Fibroblast of mammary gland (primary cell): ENCODE measurements at places on chromosomes 5 and 9.

DNA sequence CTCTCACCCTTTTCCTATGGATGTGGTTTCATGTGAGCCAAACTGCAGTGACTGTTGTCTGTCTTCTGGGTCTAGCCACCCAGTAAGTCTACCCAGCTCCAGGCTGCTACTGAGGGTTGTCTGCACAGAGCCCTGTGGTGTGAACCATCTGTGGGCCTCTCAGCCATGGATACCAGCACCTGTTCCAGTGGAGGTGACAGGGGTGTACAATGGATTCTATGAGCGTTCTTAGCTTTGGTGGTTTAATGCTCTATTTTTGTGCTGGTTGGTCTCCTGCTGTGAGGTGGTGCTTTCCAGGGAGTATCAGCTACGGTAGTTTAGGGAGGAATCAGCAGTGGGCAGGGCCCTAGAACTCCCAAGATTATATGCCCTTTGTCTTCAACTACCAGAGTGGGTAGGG, 186.7 kb downstream of the NR2F1-AS1 start:
- DNase-seq = no peak

- no peak for DNase-seq
These were observed 7.2 kb downstream of the GABBR2 start for GRCh38 chr9:98701576-98701975.

DNA sequence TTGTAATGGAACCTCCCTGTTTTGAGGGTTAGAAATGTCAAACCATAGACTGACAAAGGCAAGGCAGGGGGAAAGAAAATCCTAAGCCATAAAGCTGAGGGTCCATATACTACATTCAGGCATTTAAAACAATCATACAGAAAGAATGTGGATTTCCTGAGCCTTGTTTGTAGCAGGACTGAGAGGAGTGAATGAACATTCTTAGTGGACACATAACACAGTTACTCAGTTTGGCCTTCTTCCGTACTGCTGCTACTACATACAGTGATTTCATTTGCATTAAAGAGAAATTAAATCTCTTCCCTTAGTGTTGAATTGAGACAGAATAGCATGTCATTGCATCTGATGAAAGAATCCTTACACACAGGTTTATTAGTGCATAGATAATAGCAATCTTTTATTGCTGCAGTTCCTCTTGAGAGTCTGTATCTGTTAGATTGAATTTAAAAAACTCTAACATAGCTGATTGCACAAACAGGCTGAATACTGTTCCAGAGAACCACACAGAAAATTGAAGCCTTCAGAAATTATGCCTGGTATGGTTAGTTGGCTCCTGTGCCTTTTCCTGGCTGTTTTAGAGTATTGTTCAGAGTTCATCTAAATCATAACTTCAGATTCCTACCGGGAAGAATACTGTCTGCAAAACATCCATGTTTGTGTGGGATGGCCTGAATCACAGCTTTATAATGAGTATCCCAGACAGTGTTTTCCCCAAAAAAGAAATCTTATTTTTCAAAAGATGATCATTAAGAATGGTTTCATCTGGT, 2.0 kb upstream of the MTX3 start:
- DNase-seq = no peak

DNA sequence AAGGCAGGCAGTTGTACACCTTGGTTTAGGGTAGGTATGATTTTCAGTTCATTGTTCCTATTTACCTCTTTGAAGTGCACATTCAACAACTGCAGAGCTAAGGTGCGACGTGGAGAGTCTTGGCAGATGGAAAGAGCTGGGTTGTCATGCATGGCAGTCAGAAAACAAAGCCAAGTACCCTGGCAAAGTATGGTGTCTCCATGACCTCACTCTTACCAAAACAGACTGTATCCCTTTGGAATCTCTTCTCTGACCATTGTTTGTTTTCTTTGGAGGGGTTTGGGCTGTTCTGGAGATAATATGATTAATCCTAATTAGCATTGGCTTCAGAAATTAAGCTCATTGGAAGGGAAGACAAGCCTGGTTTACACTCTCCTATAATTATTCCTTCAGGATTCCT, 665.7 kb downstream of the DNAH5 start:
- DNase-seq = no peak

GRCh38 chr5:127746756-127747155, 43.6 kb downstream of the CCDC192 start:
- peak; percentile 44 for DNase-seq

DNA sequence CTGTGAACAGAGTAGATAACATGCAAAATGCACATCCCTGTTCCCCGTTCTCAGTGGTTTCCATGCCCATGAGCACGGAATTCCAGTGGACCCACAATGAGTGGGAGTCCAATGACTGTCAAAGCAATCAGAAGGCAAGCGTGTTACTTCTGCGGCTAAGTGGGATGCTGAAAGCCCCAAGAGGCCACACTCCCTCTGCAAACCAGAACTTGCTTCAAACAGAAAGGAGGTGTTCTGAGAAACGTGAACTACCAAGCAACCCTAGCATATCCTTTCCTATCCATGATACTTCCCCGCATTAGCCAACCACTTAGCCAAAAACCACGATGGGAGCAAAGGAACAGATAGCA, 21.7 kb upstream of the MVB12B start:
- no peak for DNase-seq

GRCh38 chr9:108184941-108185340, 670.8 kb downstream of the ACTL7B start:
- DNase-seq = peak; percentile 36

- DNase-seq = peak; percentile 76
These were observed 672 bp downstream of the MSANTD3 start for GRCh38 chr9:100427366-100428263.

DNA sequence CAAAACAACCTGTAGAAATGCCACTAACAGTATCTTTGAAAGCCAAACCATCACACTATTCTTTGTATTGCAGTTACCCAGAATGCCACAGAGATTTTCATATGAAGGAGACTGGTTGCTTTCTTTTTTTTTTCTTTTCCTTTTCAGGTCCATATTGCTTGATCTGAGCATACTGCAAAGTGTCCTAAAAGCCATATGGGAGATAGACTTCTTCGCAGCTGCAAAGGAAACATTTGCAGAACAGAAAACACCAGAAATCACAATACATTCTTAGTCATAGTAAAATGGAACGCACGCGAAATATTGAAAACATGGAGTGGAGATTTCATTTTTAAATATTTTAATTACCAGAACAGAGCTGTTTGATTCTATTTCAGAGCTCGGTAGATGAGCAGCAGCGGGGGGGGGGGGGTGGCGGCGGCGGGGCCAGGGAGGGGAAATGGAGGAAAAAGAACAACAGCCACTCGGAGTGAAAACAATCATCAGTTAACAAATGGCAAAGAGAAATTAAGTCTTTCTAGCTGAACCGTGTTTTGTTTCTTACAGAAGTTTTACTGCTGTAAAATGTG, 284.1 kb downstream of the NFIB start:
- DNase-seq = no peak

DNA sequence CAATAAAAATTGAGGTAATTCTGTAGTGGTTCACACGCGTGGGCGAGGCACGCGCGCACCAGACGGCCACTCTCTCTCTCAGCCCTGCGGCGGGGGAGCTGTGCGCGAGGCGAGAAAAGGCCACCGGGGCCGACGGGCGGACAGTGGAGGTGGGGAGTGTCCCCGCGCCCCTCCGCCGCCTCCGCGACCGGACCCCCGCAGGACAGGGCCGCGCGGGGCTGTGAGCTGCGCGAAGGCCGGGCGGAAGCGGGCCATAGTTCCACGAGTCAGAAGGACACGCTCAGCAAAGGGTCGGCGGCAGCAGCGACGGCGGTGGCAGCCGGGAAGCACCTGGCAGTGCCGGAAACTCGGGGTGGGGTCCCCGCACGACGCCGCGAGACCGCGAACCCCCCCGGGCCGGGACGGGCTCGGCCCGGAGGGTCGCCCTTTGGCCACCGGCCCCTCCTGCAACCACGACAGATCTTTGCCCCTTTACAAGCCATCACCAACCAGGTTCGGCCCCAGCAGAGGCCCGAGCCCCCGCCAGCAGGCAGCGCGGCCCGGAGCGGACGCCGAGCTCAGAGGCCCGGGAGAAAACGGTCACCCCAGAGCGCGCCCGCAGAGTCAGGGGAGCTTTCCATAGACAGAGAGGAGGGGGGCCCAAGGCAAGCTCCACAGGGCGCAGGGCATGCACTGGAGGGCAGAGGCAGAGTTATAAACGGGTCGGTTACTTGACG, 60.9 kb downstream of the ZNF354C start:
- DNase-seq = no peak

- peak; percentile 68 for DNase-seq
These were observed 112.6 kb upstream of the NFIL3 start for GRCh38 chr9:91536211-91536691.

GRCh38 chr5:174601946-174602345, 122.4 kb upstream of the MSX2 start:
- no peak for DNase-seq

GRCh38 chr5:91283899-91284298, 99.2 kb downstream of the ARRDC3 start:
- DNase-seq = peak; percentile 86

- peak; percentile 55 for DNase-seq
These were observed 206.7 kb downstream of the ARHGAP26 start for GRCh38 chr5:142976861-142977260.

- no peak for DNase-seq
These were observed 82.1 kb downstream of the EHMT1 start for GRCh38 chr9:137700911-137701310.

DNA sequence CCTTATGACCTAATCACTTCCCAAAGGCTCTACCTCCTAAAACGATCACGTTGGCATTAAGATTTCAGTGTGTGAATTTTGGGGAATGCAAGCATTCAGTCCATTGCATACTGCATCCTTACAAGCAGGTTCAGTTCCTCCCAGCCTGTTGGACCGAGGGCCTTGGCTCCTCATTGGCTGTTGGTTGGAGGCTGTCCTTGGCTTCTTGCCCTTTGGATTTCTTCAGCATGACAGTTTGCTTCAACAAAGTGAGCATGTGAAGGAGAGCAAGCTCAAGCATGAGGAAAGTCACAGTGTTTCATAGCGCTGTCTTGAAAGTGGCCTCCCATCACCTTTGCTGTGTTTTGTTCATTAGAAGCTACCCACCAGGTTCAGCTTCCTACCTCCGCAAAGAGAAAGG, 109.5 kb downstream of the GADD45G start:
- DNase-seq = peak; percentile 8

DNA sequence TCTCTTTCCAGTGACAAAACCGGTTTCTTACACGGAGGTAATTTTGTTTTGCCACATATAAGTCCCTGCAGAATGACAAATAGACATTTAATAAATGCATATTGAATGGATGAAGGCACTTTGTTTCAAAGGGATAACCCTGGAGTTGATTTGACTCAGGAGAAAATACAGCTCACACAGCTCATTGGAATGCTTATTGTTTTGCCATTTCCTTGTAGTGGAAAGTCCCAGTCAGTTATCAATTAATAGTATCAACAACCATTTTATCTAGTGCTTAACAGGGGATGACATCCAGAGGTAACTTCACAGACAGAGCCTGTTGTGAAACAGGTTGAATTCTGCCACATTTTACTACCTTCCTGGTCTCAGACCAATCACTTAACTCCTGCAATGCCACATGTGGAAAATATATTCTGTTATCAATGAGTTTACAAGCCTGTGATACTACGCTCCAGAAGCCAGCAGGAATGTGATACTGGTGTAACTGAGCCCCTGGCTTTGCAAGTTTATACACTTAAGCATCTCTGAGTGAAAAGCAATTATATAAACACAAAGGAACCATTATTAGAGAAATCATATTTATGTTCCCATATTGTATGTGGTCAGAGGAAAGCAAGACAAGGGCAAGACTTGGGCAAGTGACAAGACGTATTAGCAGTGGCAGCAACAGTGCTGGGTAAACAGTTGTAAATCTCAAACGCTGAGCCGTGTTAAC, 123.1 kb upstream of the ANKRD55 start:
- DNase-seq = no peak

DNA sequence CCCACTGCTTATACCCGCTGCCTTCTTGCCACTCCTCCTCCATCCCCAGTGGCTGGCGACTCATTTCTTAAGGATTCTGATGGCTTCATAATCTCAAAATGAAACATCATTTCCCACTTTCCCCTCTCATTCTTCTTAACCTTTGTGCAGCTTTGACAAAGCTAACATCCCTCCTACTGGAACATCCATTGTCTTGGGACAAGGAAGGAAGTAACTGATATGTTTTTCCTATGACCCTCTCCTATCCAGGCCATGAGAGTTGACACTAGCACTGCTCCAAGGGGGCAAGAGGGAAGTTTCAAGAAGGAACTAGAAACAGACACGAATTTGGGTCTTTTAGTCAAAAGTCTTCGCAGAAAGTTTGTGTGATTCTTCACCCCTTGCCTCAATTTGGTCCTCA, 71.7 kb upstream of the SNX2 start:
- peak; percentile 13 for DNase-seq

GRCh38 chr5:87116825-87117512, 150.7 kb upstream of the RASA1 start:
- DNase-seq = peak; percentile 23

- DNase-seq = peak; percentile 86
These were observed 37.3 kb upstream of the FYB1 start for GRCh38 chr5:39256477-39257235.

- no peak for DNase-seq
These were observed 508.4 kb downstream of the NFIB start for GRCh38 chr9:13805546-13805945.

DNA sequence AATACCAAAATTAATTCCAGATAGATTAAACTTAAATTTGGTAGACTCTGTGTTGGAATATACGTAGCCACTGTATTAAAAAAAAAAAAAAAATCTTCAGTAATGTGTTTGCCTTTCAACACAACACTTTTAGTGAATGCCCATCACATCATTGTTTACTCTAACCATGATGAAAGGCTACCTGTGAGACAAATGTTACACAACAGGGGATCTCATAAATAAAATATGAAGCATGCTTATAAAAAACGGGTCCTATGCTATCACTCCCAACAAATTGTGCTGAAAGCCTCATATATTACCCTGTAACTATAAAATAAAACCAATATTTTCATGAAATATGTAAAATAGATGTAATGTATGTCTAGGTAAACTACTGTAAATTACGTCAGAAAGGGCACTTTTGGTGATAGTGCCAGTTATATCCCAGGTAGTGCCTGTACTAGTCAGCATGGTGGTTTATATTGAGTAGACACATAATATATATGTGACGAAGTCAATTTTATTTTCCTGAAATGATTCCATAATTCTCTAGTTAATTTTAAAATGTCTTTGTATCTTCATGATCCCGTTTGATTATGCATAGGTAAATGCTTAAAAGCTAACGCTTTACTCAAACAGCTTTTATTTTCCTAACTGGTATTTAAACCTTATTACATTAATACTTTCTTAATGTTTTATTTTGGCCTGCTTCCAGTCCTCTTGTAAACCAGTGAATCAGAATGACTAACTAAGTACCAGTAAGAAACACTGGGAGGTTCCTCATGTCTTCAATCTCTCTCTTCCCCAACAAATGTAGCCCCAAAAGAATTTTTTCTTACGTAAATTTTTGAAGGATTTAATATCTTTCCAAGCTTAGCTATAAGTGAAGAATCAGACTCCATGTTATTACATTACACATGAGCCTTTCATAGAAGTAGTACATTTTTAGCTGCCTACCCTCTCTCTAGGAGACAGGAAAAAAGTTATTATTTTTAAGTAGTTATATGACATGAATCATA, 420.3 kb downstream of the GABRG2 start:
- peak; percentile 28 for DNase-seq

GRCh38 chr5:169933616-169934015, 46.7 kb downstream of the INSYN2B start:
- peak; percentile 15 for DNase-seq
